Neural progenitor cell (in vitro differentiated cells): ENCODE measurements at places on chromosomes 3 and 15.
A peak's percentile ranks its signal among the peaks of the same experiment; 100 is the strongest.

GRCh38 chr15:60362321-60363086, 35.3 kb downstream of the ANXA2 start:
- DNase-seq, result no peak

- no peak for DNase-seq
Measured at GRCh38 chr15:63372018-63372705, 9.5 kb downstream of the CA12 start.

GRCh38 chr3:160400702-160401150, 1.3 kb downstream of the SMC4 start:
- DNase-seq, result peak; percentile 57

DNA sequence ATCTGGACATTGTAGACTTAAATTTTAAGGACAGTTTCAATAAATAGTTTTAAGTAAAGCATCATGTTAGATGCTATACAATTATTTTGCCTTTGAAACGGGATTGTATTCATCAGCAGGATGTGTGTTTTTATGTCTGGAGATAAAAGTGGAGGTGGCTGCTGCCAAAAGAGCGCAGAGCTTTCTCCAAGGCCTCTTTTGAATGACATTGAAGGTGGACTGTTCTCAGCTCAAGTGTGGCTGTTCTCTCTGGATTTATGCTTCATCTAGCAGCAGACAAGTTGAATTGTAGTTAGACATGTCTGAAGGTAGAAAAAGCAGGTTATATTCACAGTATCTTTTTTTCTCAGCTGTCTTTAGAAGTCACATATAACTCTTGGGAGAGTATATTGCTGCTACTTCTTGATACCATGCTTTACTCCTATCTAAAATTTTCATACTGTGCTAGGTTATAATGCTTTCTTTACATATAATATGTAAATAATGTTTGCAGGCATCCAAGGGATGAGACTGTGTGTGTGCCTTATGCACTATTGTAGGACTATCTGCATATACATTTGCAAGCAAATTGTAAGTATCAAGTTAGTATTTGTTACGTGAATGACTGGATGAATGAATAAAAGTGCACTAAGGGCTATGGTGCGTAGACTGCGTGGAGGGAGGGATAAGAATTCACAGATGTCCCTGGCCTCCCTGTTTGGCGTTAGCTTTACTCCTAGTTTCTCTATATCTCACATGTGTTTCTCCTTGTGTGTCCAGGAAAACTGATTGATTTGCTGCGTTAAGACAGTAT, 340.1 kb downstream of the NAALADL2 start:
- no peak for DNase-seq

DNA sequence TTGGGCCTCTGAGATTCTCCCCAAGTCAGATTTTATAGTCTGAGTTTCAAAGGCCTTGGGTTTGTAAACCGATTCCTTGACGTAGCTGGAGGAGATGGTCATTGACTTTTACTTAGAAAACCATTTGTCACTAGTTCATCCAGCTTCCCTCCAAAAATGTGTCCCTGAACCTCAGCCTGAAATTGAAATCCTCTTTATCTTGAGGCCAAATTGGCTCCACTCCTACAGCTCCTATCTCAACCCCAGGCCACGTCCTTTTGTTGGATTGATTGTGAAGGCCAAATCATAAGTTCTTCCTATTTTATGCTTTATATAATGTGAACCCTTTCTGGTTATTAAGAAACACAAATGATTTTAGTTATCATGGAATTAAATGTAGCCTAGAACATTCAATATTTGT, 193.9 kb upstream of the SUCLG2 start:
- DNase-seq, result no peak

DNA sequence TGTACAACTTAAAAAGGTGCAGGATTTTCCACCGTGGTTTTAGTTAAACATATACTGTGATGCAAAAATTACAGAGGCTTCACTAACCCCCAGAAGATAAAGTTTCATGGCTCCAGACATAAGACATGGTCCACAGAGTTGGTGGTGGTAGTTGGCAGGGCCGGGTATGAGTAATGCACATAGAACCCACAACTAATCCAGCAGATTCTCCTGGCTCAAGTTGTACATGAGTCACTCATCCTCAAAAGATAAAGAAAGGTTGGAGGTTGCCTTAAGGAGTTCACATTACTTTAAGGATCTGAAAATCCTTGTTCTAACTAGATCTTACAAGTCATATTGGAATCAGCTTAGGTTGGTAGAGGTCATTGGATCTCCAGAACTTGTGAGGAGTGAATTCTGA, 98.3 kb upstream of the ZBTB20 start:
- DNase-seq, result no peak

DNA sequence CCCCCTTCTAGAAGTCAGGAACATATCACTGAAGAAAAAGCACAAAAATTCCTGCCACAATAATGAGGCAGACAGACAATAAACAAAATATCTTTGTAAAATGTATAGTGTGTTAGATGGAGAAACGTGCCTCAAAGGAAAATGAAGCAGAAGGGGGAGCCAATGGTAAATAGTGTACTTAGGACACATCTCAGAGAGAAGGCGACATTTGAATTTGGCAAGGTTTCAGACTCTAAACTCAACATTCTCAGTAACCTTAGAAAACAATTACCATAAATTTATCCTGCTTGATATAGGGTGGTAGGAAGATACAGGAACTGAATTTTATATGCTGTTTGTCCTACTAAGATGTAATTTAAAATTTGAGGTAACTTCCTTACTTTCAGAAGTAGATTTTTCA, 52.6 kb upstream of the PTX3 start:
- DNase-seq, result no peak

DNA sequence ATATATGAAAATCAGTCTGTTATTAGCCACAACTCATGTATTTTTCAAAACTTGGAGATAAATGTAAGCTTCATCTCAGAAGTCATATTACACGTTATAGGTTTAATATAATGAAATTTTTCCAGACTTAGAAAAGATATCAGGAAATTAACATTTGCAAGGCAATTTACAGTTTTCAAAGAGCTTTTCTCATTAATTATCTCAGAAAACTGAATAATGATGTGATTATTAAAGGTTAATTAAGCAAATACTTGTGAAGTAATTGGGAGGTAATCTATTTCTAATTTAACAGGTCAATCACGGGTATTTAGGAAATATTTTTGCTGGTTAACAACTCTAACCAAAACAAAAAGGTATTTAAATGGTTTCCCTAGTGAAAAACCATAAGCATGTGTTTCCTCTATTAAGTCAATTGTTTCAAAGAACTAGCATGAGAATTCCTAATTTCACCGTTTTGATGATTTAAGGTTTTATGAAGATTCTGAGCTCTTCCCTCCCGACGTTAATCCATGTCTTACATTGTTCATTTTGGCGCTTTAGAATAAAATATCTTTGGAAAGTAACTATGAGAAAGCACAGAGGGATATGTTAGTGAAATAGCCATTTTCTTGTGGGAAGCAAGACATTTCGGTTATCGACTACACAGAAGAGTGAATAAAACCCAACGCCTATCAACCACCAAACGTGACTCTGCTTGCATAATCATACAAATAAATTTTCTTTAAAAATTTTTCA, 1.5 kb upstream of the NEO1 start:
- DNase-seq, result no peak

GRCh38 chr15:93252780-93253179, 163.8 kb upstream of the RGMA start:
- DNase-seq, result no peak

DNA sequence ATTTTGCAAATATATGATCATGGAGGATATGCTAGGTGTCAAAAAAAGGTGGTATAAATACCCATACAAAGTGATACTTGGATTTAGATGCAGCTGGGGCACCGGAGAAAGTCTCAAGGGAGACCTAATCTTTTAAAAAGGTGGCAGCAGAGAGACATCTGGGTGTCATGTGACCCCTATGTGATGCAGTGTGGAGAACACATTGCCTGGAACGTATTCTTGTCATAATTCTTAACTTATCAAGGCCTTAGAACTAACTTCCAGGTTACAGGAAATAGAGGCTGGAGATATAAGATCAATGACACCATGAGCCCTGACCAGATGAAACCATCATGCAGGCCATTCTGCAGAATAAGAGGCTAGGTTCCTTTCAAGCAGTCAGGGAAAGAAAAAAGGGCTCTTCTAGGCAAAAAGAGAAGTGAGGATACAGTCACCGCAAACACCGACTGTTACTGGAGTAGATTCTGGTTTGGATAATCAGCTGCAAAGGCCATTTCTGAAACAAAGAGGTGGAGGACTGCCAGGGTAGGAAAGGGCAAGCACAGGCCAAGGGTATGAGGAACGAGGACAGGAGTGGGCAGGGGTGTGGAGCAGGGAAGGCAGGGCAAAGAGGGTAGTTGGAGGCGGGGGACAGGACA, 100.6 kb downstream of the OXNAD1 start:
- no peak for DNase-seq

- peak; percentile 81 for DNase-seq
Measured at GRCh38 chr15:85831415-85832113, 36.8 kb upstream of the KLHL25 start.

GRCh38 chr15:44715142-44715796, 4.0 kb downstream of the B2M start:
- peak; percentile 11 for DNase-seq

DNA sequence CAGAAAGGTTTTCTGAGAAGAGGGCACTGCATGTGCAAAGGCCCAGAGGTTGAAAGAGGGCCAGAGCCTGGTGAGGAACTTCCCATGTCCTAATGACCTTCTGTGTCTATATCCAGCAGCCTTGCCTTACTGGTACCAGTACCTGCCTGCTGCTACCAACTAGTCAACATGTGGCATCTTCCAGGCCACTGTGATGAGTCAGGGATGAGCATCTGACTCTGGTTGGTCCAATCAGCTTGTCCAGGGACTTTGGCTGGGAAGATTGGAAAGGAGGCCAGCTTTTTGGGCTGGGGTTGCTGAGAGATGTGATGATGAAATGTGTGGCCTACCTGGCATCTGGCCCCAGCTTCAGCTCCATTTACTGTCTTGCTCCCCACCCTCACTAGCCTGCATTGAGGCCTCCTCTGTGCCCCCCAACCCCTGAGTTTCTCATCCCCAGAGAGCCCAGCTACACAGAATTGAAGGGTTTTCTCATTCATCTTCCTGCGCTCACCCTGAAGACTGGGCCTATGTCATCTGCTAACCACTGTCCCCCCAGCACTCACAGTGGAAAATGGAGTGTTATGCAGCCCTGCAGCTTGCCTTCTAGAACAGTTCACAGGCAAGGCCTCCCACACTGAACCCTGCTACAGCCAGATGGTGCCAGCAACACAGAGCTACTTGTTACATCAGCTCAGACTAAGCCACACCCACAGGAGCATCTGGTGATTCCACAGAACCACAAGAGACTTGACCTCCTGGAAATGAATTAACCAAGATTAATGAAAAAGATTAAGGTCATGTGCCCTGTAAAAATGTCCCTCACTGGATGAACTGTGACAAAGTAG, 1.3 kb upstream of the TWF2 start:
- no peak for DNase-seq

- DNase-seq, result no peak
Measured at GRCh38 chr15:97200161-97200560, 760.3 kb upstream of the ARRDC4 start.

GRCh38 chr3:14605067-14605466, 46.5 kb upstream of the CCDC174 start:
- no peak for DNase-seq

GRCh38 chr15:44243829-44244228, 44.7 kb upstream of the GOLM2 start:
- no peak for DNase-seq

- DNase-seq, result no peak
Measured at GRCh38 chr15:93982226-93982727, 249.1 kb upstream of the MCTP2 start.
